Thoracic aorta (tissue), 2 donors: ENCODE measurements at places on chromosomes 13 and 19.

GRCh38 chr13:59424661-59425060, 739.1 kb downstream of the DIAPH3 start:
- no peaks in the 10 kb centered on the region for H3K36me3 ChIP-seq
- no peak for DNase-seq
- H3K4me1 ChIP-seq: peaks cover 3% of the 10 kb centered on the region
- H3K27me3 ChIP-seq: no peaks in the 10 kb centered on the region
- no peak overlapping the region for H3K27ac ChIP-seq
- no peak overlapping the region for H3K4me3 ChIP-seq

DNA sequence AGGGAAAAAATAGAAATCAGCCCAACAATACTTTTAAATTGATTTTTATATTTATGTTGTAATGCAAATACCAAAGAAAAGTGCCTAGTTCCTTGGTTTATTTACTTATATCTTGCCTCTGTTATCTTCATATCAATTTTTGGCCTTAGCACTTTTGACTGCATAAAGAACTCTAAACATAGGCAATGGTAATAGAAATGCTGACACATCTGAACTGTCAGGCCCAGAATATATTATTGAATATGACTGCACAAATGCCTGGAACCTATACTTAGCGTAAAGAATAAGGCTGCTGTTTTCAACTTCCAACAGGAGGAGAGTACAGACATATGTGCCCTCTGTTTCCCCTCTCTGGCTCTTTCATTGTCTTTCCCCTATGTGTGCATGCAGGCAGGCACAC, 91.1 kb downstream of the DNAJC15 start:
- no peaks in the 10 kb centered on the region for H3K27me3 ChIP-seq
- no peaks in the 10 kb centered on the region for H3K36me3 ChIP-seq
- no peak overlapping the region for H3K27ac ChIP-seq

GRCh38 chr13:113135281-113135760, 12.7 kb downstream of the F10 start:
- H3K4me1 ChIP-seq: no peaks in the 10 kb centered on the region
- no peaks in the 10 kb centered on the region for H3K27me3 ChIP-seq
- no peak overlapping the region for H3K27ac ChIP-seq

- no peaks in the 10 kb centered on the region for H3K4me1 ChIP-seq
- no peak for DNase-seq
- H3K27ac ChIP-seq: no peak overlapping the region
- H3K4me3 ChIP-seq: no peak overlapping the region
Observed at GRCh38 chr13:49185264-49185663, 34.9 kb upstream of the MLNR start.

DNA sequence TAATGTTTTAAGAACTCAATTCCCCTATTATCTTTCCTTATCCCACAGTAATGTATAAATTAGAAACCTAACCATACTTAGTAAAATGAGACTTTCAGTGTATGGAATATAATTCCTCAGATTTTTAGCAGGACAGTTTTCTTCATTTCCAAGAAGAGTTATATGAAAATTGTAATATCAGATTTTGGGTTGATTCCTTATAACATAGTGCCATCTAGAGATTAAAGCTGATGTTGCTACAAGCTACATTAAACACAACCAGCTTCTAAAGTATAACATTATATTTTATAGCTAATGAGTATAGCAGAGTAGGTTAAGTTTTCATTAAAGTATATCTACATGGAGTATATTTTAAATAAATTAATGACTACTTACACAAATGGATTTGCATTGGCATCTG, 99.7 kb upstream of the MIR17HG start:
- no peaks in the 10 kb centered on the region for H3K36me3 ChIP-seq
- DNase-seq: no peak
- no peak overlapping the region for H3K4me3 ChIP-seq
- H3K4me1 ChIP-seq: no peaks in the 10 kb centered on the region
- H3K27me3 ChIP-seq: no peaks in the 10 kb centered on the region
- H3K27ac ChIP-seq: no peak overlapping the region
